Epithelial cell of prostate (primary cell): ENCODE measurements at places on chromosomes 2 and 18.
A peak's percentile ranks its signal among the peaks of the same experiment; 100 is the strongest.

GRCh38 chr2:74530239-74531187 lies 780 bp downstream of the HTRA2 start:
- DNase-seq, result no peak

DNA sequence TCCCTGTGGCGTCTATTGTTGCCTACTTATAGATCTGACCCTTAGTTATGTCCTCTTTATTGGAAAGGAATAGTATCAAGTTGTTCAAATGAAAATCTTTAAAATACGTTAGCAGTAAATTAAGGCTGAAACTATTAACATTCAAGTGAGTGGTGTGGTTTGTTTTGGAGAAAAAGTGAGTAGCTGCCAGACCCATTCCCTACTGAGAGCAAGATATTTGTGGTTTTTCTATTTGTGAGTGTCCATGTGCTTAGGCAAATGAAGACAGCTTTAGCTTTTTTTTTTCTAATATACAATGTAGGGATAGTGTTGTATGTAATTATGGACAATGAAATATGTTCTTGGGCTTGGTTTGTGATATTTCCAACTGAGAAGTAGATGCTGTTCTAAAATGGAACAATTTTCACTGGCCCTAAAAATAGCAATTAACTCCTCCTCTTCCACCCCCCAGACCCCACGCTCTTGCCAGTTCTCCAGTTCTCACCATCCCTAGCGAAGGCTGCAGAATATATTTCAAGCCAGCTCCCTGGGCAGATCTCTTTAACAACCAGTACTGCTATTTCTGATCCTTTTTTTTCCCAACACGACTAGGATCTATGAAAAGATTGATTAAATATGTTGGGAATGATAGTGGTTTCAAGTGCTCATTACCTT lies 83.1 kb downstream of the CCDC85A start:
- no peak for DNase-seq

DNA sequence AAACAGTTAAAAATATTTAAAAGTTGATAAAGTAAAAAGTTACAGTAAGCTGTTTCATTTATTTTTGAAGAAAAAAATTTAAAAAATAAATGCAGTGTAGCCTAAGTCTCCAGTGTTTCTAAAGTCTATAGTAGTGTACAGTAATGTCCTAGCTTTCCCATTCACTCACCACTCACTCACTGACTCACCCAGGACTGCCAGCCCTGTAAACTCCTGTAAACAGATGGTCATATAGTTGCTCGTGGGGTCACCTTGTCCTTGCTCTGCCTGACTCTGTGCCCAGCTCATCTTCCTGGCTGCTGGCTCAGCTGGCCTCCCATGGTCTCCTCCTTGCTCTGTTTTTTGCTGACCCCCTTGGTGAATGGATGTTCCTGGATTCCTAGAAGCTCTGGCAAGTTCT lies 180.3 kb downstream of the VAPA start:
- DNase-seq, result no peak

DNA sequence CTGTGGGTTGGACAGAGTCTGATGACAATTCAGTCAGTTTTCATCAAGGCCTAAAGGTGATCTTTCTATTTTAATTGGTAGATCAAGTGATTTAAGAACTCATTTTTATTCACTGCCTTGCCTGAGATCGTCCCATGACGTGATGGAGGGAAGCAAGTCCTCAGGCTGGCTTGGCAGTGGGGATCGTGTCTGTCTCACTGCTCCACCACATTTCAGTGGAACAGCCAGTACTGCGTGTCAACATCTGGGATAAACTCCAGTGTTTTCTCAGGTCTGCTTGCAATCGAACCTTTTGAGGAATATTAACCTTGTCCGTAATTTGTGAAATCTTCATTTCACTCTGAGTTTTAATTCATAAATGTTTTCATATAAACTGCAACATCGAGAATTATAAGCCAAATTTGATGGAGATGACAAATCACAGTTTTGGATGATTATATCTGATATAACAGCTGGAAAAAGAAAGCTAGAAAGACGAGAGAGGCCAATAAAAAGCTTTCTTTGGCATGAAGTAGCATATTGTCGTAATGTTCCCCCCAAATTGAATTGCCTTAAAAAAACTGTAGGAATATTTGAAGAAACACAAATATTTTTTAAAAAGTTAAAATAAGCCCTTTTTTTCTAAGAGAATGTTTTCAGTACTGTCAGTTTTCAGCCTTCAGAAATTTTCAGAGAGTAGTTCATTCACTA lies 414.7 kb upstream of the SPRED2 start:
- no peak for DNase-seq

- no peak for DNase-seq
Measured at GRCh38 chr2:238149841-238150572, 8.8 kb upstream of the ERFE start.

DNA sequence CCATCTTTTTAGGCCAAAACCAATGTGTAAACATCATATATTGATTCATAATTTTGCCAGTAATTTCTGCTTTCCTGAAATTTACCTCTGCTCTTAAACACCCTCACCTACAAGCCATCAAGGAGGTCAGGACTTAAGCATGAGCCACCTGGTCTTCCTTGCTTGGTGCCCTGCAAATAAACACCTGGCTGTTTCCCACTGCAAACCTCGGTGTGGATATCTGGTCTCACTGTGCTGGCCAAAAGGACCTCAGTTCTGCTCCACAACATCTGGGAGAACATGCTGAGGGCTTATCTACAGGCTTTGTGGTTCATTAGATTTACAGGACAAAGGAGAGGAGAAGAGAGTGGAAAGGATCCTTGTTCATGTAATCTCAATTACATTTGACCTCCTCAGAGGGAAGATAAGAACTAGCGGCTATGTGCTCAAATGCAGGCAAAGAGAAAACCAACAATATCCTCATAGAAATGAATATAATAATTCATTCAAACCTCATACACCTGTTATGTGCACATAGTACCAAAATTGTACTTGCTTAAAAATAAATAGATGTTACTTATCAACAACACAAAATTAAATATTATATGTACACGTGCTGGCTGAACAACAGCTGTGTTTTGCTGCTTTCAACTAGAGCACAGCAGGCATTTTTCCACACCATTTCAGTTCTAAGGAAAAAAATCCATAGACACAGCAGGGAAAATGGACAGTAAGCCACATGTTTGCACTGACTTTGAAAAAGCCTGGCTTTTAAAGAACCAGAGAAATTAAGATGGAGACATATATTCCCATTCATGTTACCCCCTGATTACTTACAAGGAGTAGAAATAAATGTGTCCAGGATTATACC lies 465.1 kb downstream of the LPIN1 start:
- no peak for DNase-seq

DNA sequence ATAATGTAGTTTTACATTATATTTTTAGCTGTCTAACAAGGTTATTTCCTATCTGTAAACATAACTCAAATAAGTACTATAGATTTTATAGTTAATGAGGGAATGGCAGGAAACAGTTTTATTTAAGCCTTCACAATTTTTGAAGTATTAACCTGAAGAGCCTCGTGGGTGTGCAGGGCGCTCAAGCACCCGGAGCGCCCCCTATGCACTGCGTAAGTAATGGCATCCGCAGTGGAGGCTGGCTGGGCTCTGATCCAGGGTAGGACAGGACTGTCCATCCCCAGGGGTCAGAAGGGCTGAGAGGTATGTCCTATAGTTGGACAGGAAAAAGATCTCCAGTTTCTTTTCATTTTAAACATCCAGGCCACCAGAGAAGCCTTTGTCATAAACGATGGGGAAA lies 8.2 kb upstream of the GBX2 start:
- no peak for DNase-seq

DNA sequence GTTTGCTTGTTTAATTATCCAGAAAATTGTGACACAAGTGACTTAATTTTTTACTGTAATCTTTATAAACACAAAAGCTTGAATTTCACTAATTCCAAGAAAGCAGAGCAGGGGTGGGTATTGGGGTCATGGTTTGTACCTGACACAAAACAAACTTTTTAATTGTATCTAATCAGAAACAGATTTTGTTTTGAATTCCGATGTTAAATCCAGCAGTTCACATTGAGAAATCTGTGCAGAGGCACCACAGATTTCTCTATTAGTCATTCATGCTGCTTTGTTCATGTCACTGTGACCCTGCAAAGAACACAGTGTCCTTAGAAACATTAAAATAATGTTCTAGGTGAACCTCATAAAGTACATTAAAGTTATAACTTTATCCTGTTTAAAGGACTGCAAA lies 443.4 kb downstream of the NYAP2 start:
- no peak for DNase-seq

DNA sequence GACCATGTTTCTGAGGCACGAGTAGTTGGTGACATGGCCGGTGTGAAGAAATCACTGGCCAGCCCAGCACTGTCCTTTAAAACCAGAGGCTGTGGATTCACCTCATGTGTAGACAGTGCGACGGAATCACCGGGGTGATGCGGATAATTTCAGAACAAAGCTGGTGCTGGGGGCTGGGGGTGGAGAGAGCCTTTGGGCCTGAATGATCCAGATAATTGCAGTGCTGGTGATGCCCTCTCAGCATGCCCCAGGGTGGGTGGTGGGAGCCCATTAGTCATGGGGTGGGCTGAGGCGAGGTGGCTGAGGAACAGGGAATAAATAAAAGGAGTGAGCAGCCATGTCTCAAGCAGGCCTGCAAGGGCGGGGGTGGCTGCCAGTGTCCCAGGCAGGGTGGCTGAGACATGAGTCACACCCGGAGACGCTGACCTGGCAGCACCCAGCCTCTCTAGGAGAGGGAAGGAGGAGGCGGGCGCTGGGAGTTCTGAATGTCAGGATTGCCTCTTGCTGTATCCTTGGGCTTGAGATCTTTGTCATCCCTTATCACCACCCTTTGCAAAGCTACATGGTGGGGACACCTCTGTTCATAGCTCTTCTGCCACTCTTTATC lies 151.1 kb upstream of the MSH6 start:
- peak; percentile 27 for DNase-seq

GRCh38 chr2:108436976-108437375 lies 12.0 kb upstream of the GCC2 start:
- DNase-seq, result no peak

GRCh38 chr2:30801821-30802455 lies 5.3 kb downstream of the CAPN13 start:
- DNase-seq, result no peak

DNA sequence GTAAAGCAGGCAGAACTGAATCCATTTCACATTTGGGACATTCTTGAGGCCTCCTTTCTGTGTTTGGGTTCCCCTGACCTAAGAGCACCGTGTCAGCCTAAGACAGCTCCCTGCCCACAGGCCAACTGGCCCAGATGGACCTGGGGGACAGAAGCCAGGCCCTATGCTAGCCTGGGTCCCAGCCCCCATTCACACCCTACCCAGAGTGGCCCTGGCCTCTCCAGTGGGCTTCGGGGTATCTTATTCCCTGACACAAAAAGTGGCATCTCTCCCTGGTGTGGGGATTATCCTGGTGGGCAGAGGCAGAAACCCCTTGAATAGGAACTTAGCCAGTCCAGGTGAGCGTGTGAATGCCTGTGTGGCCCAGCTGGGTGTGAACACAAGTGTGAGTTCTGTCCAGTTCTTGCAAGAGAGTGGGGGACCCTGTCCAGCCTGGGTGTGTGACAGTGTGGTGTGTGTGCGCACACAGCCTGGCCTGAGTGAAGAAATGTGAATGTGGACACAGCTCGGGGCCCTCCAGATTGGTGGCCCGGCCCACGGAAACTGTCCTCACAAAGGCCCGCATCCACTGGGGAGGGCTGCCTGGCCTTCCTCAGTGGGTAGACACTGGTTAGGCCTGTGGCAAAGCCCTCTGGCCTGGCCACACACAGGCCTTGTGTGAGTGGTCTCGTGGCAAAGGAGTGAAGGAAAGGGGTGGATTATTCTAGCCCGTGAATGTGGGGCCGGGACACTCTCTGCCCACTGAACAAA lies 63.0 kb upstream of the HAAO start:
- no peak for DNase-seq

GRCh38 chr2:24517247-24517646 lies 26.2 kb downstream of the NCOA1 start:
- no peak for DNase-seq

DNA sequence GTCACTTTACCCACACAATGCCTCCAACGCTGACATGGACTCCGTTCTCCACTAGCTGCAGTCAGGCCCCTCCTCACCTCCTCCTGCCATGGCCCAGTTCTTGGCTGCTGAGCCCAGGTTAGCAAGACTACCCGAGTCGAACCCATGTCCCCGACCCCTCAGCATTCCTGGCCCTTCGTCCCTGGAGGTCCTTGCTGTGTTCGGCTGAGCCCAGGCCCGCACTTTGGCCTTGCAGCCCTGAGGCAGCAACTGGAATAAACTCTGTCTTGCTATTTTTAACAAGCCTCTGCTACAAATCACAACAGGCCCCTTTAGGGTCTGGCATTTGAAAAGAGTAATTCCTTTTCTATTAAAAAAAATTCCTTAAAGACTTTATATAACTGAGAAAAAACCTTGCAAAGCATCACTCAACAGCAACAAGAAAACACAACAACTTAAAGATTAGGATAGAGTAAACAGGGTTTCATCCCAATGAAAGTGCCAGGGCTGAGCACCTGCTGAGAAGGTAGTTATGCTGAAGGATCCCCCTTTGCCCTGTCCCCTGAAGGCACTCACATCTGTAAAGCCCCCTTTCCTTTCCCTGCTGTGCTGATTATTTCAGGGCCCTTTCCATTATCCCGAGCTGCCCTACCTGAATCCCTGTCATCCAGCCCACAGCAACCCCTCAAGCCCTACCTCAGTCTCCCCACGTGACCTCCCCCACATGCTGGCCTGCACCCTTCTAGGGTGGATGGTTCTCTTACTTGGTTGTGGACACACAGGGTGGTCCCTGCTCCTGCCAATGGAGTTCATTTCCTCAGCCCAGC lies 120.0 kb upstream of the SNTG2 start:
- no peak for DNase-seq

GRCh38 chr2:176115883-176116813 lies at the start of gene HOXD10:
Gene HOXD10 (plus strand): TSS chr2:176116778. CDS start chr2:176116834, 56 bp downstream.
- DNase-seq, result no peak

GRCh38 chr2:169768262-169768995 lies 30.2 kb upstream of the SSB start:
- no peak for DNase-seq

DNA sequence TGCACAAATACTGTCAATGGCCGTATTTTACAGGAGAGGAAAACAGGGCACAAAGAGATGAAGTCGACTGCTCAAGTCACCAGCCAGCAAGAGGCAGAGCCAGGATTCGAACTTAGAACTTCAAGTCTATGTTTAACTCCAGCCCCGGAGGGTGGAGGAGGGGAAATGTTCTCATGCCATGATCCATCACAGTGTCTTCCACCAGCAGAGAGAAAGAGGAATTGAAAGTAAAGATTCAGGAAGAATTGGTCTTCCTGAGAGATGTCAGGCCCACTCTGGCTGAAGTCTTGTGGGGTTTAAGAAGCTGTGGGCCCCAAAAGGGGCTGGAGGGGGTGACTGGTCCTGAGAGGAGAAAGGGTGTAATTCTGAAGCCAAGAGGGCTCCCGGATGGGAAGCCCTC lies 260.0 kb downstream of the TNS1 start:
- DNase-seq, result no peak

DNA sequence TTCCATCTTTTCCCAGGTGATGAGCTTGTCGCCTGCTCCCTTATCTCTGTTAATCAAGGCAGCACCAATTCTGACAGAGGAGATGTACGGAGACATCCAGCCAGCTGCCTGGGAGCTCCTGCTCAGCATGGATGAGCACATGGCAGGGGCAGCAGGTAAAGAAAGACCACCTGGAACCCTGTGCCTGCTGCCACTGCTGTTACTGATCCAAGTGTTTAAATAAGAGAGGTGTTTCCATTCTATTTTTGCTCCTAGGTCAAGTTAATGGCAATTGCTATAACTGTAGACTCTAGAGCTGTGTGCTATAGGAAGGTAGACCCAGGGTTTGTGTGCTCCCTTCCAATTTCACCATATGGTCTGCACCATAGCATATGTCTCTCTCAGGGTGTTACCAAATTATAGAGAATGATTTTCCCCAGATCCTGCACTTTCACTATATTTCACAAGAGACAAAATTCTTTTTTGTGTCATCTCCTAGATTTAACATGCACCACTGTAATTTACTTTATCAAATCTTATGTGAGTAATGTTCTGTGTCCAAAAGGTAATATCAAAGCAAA lies 88.6 kb upstream of the RPE start:
- DNase-seq, result no peak
